Cerebellar nuclear complex (tissue), 1 donor: ENCODE measurements at places on chromosomes 6 and 20.

DNA sequence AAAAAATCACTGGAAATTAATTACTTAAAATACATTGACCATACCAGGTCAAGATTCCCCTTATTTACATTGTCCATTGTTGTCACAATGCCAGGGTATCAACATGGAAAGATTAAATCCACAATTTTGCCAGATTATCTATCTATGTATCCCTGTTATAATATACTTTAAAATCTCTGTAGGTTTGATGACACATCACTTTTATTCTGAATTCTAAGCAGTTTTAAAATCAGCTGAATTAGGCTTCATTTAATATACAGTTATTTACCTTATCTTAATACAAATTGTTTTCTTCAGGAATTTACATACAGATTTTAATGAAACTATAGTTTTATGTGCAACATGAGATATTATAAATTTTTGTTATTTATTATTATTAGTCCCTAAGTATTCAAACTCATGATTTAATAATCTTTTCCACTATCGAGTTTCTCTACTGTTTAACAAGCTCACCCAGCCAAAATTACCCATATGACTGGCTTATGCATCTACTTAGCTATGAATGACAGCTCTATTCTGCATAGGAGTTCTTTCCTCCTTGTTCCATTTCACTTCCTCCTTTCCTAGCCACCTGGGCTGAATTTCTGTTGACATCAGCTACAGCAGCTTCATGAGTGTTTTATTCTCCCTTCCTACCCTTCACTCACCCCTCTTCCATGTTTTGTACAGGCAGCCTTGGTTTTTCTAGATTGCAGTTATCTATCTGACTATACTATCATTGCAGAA is 654.2 kb upstream of the MAP3K7 start:
- DNase-seq, result no peak

DNA sequence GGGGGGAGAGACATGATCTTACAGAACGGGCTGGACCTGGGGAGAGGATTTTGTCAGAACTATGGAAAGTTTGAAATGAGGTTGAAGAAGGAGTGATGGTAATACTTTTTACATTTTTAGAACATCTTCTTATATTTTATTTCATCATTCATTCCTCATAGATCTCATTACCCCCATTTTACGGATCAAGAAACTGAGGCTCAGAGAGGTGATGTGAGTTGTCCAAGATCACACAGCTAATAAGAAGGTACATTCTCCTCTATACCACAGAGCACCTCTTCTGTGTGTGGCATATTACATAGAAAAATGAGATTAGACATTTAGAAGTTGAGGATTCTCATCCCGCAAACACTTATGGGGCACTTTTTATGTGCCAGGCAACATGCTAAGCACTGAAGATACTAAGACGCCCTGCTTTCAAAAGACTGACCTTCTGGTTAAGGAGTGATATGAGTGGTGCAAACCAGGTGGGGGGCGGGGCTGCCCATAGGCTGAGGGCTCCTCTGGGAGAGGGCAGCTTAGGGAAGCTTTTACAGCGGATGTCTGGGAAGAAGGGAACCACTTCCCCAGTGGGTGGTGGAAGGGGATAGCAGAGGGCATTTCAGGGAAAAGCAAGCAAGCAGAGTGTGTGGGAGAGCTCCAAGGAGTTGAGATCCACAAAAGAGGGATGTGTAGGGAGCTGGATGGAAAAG is 17.4 kb upstream of the RNF39 start:
- no peak for DNase-seq

DNA sequence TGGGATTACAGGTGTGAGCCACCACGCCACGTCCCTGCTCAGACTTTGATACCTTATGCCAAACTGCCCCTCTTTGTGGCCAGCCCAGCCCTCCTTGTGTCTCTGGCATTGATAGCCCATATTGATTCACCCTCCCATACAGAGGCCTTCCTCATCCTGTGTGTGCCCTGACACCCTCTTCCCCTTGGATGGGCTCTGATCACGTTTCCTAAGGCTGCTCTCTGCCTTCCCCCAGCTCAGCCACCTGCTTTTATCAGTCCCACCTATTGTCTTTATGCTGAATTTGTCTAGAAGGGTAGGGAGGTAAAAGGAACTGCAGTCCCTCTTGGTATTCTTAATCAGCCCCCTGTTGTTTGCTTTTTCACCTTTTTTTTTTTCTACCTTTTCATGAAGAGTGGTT is 95.9 kb downstream of the CDKAL1 start:
- DNase-seq, result no peak

- DNase-seq, result no peak
Observed at GRCh38 chr20:62550087-62550632, 74.4 kb upstream of the GATA5 start.

- no peak for DNase-seq
Observed at GRCh38 chr6:128063850-128064539, 163.1 kb upstream of the THEMIS start.

DNA sequence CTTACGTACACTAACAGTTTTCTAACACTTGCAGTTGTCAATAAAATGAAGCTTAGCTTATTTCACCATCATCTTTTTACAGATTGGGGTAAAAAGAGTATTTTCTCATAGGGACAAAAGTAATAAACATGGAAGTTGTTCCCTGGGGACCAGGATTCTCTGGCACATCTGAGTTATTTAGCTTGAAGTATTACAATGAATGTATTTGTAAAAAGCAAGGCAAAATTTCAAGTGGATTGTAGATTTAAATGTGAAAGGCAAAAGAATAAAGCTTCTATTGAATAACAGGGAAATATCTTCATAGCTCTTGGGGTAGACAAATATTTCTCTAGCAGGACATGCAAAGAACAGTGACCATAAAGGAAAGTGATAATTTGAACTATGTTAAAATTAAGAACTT is 260.0 kb upstream of the ECI2 start:
- DNase-seq, result no peak

DNA sequence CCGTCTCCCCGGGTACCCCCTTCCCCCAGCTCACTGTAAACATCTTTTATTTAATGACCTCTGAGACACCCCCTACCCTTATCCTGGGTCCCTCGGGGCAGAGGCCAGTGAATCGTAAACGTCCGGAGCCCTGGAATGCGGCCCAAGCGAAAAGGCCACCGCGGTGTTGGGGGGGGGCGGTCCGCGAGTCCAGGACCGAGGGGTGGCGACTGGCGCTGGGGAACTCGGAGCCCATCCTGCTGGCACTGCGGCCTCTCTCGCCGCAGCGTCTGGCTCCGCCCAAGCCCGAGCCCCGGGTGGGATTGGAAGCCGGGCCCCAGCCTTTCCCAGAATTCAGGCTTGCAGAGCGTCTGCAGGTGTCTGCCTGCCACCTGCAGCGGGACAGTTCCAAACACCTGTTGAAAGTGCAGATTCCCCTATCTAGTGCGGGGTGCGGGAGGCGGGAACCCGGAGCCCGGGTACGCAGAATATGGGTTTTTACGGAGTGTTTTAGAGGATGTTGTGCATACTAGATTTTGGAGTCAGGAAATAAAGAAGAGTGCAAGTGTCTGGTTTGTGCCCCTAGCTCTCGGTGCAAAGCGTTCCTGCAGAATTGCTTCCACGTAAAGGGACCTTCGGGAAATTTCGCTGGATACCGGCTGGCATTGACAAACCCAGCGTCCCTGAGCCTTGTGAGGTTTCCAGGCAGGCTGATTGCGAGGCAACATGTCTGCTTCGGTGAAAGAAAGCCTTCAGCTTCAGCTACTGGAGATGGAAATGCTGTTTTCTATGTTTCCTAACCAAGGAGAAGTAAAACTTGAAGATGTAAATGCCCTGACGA is 800 bp downstream of the RWDD2A start:
- no peak for DNase-seq

DNA sequence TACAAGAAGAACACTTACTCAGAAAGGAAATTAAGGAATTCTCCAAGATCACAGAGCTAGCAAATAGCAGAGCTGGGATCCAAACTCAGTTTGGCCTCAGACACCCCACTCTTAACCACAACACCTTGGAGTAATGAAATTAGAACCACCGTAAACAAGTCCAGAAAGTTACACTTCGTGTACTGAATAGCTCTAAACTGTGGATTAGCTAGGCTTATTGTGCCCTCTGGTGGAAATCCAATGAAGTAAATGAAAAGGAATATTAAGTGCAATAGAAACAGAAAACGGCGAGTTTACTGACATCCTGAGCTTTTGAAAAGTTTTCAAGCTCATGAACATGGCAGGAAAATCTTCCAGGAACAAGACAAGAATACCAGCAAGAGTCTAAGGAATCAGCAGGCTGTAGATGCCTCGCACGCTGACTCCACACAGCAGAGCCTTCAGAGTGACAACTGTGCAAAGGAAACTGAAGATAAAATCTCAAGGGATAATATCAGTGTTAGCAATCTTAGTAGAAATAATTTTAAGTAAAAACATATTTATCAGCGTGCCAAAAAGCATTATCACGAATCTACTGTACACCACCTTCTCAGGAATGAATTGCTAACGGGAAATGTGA is 34.6 kb downstream of the FBXO5 start:
- DNase-seq, result no peak
